ENCODE measurements at places on chromosomes 16 and 17. TPM values are rescaled to one million over a fixed set of nuclear protein-coding genes. Genes with fewer than 3 reads are reported as not detected.
A peak's percentile ranks its signal among the peaks of the same experiment; 100 is the strongest.

HBZ gene
- polyA plus RNA-seq, result not detected

DNA sequence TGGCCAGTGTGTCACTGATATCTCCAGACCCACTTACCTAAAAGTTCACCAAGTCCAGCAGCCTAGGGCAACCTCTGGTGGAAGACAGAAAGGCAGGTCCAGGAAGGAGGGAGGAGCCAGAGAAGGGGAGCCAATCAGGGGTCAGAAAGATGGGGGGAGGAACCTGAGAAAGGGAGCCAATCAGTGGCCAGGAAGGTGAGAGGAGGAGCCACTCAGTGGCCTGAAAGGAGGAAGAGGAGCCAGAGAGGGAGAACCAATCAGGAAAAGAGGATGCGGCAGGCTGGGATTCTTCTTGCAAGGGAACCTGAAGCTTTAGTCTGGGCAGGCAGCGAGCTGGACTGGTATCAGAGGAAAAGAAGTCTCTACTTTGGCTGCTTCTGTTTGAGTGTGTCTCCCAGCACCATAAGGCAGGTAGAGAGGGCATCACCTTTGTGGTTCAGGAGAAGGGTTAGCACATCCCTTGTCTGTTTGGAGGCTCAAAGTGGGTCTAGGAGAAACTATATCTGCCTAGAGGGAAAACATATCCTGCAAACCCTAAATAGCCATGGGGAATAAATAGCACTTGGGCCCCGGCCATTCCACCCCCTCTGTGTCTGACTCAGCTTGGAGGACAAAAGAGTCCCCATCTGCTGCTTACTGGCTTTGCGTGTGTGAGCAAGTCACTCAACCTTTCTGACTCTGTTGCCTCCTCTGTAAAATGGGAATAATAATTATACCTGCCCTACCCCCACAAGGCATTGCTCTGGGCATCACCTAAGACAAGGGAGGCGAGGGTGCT, 43.4 kb upstream of the CRHR1 start:
- DNase-seq, result peak; percentile 88

- DNase-seq, result no peak
Measured at GRCh38 chr16:2181952-2182351, 14.5 kb downstream of the CASKIN1 start.

GRCh38 chr17:30559656-30560055, 82.4 kb downstream of the GOSR1 start:
- DNase-seq, result no peak

Measured in SK-N-SH (cell line).